ENCODE measurements at places on chromosomes 2 and 18. TPM values are rescaled to one million over a fixed set of nuclear protein-coding genes. Genes with fewer than 3 reads are reported as not detected.

Gene KLHL41
- total RNA-seq, result 0.24 TPM

Gene PARD3B
- 1.1 TPM for total RNA-seq

Gene SCN2A
- 0.21 TPM for total RNA-seq

Gene GKN2
- not detected for total RNA-seq

Gene DUSP19
- total RNA-seq, result 0.24 TPM

Gene COLEC12
- 0.24 TPM for total RNA-seq

Gene PTPRM
- 43.1 TPM for total RNA-seq

Gene WDR12
- 48.8 TPM for total RNA-seq

Gene IL37
- total RNA-seq, result not detected

Gene SLC16A14
- total RNA-seq, result 0.96 TPM

Gene HNMT
- 3.4 TPM for total RNA-seq

Gene SIX2
- 5.3 TPM for total RNA-seq

Gene CYP27A1
- total RNA-seq, result 3.9 TPM

Gene SLC9A2
- total RNA-seq, result under 0.01 TPM

Gene ABCG8
- total RNA-seq, result under 0.01 TPM

Gene ADD2
- not detected for total RNA-seq

Gene UGP2
- 165 TPM for total RNA-seq

Gene GULP1
- 62.7 TPM for total RNA-seq

Gene CCDC74A
- total RNA-seq, result 6.0 TPM

Gene HOXD3
- not detected for total RNA-seq

Gene TCF23
- not detected for total RNA-seq

Gene COBLL1
- total RNA-seq, result 6.7 TPM
